ENCODE measurements at places on chromosomes 1 and 21.

DNA sequence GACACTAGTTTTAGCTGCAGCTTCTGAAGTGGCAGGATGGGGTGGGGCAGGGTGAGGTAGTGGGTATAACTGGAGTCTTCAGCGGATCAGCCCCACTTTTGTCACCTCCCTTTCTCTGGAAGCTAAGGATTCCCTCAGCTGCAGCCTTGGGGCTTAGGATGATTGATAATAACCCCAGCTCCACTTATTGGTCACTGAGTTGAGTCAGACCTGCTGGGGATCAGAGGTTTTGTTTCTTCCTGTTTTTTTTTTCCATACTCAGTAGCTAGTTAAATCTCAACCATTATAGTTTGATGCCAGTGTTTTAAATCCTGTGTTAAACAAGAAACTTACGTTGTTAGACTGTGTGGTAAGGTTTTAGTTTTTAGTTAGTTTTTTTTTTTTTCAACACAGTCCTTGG, 57.2 kb downstream of the LAMC1 start:
- no peak for DNase-seq

DNA sequence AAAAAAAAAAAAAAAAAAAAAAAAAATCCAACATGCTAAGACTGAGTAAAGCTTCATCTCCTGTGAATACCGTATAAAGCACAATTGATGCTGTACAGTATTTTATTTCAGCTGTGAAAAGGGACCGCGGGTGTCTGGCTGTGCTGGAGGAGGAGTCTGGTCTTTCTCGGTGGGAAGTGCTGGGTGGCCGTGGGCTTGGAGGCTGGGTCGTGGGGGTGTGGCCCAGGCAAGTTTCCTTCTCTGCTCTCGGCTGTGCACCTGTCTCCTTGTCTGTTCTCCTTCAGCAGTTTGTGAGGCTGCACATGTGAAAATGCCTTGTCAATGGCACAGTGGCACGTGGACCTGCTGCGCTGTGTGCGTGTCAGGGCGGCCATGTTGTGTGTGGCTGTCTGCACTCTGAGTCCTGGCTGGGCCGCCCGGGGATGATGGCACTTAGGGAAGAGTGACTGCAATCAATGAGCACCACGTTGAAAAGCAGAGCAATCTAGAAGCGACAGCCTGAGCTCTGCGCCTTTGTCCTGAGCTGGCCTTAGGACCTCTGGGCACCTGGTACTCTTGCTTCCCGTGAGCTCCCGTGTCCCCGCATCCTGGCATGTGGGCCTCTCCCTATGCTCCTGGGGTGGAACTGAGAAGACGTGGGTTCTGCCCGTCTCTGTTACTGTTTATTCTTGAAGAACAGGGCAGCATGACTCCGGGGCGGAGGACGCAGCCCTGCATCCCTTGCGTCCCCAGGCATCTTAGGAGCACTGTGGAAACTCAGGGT, 14.5 kb downstream of the AGPAT3 start:
- DNase-seq: no peak

DNA sequence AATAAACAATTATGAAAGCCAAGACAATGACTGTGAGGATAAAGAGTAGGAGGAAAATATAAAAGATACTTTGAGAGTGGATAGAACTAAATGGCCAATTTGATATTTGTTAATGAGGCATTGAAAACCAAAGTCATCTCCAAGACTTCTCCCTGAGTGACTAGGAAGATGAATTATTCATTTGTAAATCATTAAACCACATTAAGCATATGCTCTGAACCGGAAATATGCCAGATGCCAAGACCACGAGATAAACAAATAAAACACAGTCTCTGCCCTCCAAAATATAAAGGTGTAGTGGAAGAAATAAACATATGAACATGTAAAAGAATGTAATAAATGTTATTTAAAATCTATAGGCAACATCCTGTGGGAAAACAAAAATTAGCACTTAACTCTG, 78.8 kb downstream of the MRPL39 start:
- DNase-seq: no peak

DNA sequence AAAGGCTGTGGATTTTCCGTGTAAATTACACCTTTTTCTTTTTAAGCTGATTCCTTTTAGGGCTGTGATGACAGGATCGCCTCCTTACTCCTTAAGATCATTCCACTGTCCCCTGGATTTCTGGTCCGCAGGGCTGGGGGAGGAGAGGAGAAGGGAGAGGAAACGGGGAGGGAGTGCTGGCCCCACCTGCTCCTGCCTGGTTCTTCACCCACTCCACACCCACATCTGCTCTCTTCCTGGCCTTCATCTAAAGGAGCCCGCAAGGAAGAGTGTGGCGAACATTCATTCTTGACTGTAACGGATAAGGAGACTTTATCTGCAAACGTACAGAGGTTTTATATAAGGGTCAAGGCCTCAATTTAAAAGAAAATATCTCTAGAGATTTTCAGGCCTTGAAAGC, 242.0 kb downstream of the RHOU start:
- DNase-seq: no peak

GRCh38 chr1:156676114-156676819, 940 bp downstream of the NES start:
- DNase-seq: no peak

DNA sequence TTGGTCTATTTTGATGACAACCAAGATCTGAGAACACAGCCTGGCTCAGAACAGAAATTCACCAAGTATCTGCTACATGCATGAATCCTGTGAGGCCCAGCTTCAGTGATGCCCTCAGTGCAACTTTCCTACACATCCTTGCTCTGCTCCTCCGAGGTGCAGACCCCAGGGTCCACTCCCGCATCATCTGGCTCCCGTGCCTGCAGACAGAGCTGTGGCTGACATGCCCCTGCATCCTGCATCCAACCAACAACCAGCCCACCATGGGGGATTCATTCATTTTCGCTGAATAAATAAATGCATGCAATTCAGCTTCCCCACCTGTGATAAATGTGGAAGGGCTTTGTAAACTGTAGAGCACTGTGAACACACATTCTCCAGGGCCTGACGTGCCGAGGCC, 112.3 kb downstream of the GLIS1 start:
- DNase-seq: no peak

- no peak for DNase-seq
These were observed 1.2 kb downstream of the ETS2 start for GRCh38 chr21:38806942-38807284.

DNA sequence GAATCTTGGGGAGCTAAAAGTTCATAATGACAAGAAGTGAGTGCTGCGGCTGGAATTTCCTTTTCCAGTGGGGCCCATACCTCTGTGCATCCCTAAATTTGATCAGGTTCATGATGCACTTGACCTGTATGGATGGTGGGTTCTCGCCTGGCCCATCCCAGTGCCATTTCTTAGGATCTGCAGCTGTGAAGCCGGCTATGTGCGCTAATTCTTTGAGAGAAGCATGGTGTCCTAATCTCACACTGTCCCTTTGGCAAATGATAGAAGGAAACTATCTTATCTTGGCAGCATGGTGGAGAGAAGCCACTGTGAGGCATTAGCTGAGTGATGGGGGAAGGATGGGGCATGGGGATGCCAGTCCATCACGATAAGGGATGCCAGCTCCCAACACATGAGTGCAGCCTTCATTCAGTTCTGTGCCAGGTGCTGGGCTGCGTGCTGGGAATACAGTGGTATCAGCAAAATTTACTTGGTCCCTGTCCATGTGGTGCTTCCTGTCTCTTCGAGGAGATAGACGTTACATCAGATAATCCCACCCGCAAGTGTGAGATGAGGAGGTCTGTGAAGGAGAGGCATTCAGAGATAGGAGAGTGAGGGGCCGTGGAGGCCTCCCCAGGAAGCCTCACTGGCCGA, 30.5 kb downstream of the STUM start:
- DNase-seq: no peak

DNA sequence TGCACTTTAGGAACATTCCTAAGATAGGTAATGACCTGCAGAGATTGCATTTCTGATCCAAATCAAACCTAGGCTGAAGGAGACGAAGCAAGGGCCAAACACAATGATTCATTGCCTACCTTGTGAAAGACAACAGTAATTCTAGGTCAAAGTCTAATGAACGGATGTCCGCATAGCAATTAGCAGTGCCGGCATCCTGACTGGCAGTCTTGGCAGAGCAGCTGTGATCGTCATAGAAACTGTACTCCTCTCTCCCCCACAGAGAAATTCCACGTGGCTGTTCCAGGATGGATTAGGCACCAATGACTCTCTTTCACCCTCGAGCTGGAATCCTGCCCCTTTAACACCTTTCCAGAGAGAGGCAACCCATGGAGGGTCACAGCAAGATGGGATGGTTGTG, 28.9 kb upstream of the VAV3 start:
- DNase-seq: no peak

- no peak for DNase-seq
These were observed 61.1 kb upstream of the ANGPTL1 start for GRCh38 chr1:178931858-178932551.

- DNase-seq: no peak
These were observed 130.6 kb downstream of the MRPS6 start for GRCh38 chr21:34203851-34204420.

- no peak for DNase-seq
These were observed 8.8 kb downstream of the ZNF692 start for GRCh38 chr1:248850124-248850523.

GRCh38 chr1:218392780-218393179, 47.6 kb downstream of the TGFB2 start:
- no peak for DNase-seq

DNA sequence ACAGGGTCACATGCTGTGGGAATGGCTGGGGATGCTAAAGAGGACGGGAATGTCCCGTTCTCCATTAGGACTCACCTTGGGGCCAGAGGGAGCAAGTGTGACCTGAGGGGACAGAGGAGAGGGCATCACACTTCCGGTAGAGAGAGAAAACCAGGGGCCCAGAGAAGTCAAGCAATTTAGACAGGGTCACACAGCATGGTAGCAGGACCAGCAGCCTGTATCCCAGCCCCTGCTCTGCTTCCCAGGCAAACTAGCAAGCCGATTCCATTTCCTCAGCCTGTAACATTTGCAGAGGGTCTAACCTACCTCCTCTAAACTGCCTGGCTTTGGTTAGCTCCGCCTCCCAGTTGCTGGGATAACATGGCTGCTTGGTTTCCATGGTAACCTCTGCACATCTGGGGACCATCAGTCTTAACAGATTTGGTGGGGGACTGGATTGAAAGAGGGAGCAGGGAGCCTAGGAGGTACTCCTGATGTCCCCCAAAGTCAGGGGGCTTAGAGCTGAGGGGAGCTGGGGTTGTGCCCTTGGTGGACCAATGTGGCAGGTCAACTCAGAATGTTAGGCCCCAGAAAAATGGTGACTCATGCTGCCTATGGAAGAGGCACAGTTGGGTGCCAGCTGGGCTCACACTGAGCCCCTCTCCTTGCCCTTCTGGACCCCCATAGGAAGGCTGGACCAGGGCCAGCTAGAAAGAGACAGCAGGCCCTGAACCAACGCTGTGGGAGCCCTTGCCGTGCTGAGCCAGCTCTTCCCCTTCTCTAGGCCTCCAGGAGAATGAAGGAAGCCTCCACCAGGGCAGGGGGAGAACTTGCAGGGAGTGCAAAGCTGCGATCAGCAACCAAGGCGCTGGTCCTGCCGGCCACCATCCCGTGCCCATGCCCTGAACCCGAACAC, 9.5 kb downstream of the COL16A1 start:
- no peak for DNase-seq

- no peak for DNase-seq
These were observed 12.3 kb downstream of the STXBP3 start for GRCh38 chr1:108758796-108759195.

- DNase-seq: no peak
These were observed 38.6 kb downstream of the PDE9A start for GRCh38 chr21:42691901-42692559.

- no peak for DNase-seq
These were observed 133.9 kb upstream of the IVNS1ABP start for GRCh38 chr1:185450917-185451316.

- DNase-seq: no peak
These were observed 19.5 kb downstream of the KCNH1 start for GRCh38 chr1:211114446-211114845.

DNA sequence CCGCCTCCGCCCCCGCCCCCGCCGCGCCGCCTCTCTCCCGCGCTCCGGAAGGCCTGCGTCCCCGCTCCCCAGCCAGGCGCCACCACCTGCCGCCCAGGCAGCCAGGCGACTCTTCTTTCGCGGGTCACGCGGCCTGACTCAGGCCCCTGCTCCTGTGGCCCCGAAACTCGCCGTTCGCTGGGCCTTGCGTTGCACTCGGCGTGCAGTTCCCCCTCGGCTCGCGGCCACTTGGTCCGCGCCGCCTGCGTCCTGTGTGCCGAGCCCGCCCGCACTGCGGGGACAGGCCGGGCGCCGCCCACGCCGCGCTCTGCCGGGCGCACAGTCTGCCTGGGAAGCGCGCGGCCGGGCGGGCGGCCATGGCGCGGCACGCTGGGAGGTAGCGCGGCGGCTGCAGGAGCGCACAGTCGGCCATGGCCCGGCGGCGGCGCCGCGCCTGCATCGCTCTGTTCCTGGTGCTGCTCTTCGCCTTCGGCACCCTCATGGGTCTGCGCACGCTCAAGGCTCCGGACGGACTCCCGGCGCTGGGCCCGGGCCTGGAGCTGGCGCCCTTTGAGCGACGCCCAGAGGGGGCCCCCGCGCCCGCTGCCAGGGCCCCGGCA, at the start of gene MANEAL:
MANEAL (plus strand) TSS at position 75 of the 599 bp plus-strand sequence; CDS start at position 411, 336 bp downstream.
- no peak for DNase-seq

GRCh38 chr1:46665983-46666382, 2.2 kb downstream of the ATPAF1 start:
- no peak for DNase-seq

DNA sequence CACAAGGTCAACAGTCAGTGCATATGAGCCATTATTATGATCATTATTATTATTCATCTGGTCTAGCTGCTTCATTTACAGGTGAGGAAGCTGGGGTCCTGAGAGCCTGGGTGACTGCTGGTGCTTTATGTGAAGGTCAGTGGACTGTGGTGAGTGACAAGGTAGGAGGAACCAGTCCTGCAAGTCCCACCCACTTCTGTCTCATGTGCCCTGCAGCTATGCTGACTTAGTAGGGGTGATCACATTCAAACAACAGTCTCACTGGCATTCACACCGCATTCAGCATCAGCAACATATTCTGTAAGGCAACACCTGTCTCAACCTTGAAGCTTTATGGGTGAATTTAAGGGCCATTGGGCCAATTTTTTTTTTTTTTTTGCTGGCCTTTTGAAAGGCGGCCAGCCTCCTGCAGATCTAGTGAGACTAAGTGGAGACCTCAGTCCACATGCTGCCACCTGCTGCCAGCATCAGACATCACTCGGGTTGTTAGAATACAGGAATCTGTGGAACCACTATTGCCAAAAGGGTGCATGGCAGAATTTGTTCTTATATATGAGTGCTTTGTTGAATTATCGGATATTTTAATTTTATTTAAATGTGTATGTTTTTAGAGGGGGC, 59.9 kb upstream of the CACNA1E start:
- DNase-seq: peak; percentile 58

DNA sequence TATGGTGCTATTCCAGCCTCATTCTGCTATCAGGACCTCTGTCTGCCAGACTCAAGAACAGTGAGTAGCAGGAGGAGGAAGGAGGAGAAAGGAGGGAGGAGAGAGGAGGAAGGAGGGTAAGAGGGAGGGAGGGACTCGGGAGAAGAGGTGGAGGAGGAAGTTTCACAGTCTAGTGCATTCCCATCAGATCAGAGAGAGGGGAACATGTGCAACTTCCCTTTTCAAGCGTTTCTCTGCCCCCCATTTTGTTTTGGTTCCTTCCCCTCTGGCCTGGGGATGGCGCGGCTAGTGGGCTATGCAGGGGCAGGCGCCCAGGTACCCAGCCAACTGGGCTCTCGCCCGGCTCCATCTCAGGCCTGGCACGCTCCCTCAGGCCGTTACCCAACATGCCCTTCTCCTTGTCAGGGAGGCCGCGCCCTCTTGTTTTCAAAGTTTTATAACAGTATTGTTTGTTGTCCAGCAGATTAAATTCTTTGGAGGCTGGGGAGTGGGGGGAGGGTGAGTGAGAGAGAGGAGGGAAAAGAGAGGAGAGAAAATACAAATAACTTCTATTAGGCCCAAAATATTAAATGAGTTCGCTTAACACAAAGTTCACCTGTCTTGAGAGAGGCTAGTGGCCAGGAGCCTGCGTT, 56.0 kb downstream of the CD46 start:
- no peak for DNase-seq

Data from T-helper 2 cell (primary cell).